ENCODE measurements at places on chromosomes 7 and 10.
A peak's percentile ranks its signal among the peaks of the same experiment; 100 is the strongest.

- no peak for DNase-seq
Observed at GRCh38 chr7:23043441-23043840, 29.5 kb upstream of the HYCC1 start.

DNA sequence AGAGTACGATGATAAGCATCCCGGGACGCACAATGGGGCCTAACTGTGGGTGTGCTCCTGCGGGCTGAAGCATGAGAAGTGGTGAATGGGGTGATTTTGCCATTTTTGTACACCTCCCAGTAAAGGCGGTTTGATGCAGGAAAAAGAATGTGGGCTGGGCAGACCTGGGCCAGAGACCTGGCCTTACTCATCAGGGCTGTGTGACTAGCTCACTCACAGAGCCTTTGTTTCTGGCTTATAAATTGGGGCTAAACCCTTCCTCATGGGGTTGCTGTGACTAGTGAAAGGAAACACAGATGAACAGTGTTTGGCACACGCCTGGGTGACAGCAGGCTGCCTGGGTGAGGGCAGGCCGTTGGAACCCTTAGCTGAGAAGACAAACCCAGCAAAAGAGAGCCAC lies 18.0 kb downstream of the RRP12 start:
- no peak for DNase-seq

- no peak for DNase-seq
Observed at GRCh38 chr7:103593691-103594090, 147.7 kb upstream of the SLC26A5 start.

GRCh38 chr7:12769444-12769843 lies 82.0 kb downstream of the ARL4A start:
- DNase-seq = no peak

- DNase-seq = no peak
Observed at GRCh38 chr10:132951926-132952325, 9.6 kb upstream of the CFAP46 start.

GRCh38 chr7:104929921-104930320 lies 84.1 kb upstream of the KMT2E start:
- no peak for DNase-seq

DNA sequence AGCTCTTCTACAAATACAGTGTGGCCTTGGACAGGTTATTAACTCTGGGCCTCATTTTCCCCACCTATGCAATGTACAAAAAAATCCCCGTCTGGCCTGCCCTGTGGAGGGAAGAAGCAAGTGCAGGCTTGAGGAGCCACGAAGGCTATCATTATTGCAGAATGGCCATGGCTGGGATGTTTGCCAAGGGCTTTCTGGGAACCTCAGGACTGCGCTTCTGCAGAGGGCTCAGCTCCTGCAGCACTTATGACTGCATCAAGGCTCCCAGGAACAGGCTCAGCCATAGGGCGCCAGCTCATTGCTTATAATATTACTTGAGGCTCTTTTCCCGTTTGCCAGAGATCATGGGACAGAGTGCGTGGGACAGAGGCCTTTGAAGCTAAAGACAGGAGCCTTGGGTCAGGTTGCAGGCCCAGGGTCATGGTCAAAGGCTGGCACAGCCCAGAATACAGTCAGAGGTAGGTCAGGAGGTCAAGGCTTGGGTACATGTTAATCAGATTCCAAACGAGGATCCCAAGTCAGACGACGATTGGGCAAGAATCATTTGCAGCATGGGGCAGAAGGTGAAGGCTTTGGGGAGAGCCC lies 20.6 kb upstream of the C10orf105 start:
- DNase-seq = peak; percentile 23

DNA sequence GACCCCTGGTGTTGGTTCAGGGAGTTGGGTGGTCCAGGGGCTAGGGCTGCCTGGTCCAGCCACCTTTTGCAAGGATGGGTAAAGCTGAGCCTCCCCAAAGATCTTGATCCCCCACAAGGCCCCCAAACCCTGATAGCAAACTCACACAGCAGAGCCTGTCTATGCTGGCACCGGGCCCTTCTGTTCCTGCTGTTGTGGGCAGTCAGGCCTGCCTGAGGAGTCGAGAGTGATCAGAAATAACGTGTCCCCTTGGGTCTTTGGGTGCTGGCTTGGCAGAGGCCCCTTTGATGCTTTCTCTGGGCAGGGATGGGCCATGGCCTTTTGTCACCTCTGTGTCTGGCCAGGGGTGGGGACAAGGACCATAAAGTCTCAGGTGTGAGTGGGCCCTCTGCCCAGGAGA lies 715 bp upstream of the MUC12 start:
- DNase-seq = no peak

GRCh38 chr10:4279655-4280054 lies 494.6 kb upstream of the KLF6 start:
- peak; percentile 31 for DNase-seq

- DNase-seq = no peak
Observed at GRCh38 chr10:104038537-104038936, 47.1 kb downstream of the COL17A1 start.

GRCh38 chr10:28400176-28400575 lies 97.3 kb upstream of the MPP7 start:
- no peak for DNase-seq

GRCh38 chr10:4086131-4086898 lies 301.3 kb upstream of the KLF6 start:
- peak; percentile 32 for DNase-seq

- no peak for DNase-seq
Observed at GRCh38 chr7:100544386-100544785, 5.4 kb downstream of the AGFG2 start.

DNA sequence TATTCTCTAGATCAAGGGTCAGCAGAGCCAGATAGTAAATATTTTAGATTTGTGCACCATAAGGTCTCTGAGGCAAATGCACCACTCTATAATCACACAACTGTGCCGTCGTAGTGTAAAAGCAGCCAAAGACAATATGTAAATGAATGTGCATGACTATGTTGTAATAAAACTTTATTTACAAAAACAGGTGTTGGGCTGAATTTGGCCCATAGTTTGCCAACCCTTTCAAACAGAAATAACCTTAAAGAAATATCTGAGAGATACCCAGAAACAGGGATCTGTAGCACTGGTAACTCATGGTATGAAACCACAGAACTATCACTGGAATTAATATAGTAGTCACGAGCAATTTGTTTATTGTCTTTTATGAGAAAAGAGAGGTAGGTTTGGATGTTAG lies 86.0 kb downstream of the ARID5B start:
- DNase-seq = no peak

DNA sequence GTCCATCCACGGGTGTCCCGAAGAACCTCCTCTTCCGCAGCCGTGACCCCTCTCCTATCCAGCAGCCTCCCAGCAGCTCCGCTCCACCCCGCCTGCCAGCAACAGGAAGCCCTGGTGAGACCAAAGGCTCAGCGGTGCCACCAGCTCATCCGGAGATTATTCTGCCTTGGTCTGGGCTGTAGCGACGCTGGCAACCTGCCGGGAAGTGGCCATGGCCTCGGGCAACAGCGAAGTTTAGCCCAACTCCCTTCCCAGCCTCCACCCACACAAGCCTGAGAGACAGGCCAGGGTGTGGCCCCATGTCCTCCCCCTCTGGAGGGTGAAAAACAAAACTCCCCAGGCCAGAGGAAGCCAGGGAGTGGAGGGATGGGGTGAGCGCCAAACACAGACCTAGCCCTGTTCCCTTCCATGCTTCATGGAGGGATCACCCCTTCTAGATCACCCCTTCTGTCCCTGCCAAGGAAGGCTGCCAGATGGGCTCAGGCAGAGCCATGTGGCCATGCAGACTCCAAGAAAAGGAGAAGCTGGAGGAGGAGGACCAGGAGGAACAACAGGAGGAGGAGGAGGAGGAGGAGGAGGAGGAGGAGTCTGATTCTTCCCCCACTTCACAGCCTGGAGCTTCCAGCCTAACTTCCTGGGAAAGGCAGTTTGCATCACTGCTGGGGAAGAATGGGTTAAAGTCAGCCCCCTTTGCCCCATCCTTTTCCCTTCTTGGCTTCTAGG lies 918 bp downstream of the CALHM2 start:
- DNase-seq = peak; percentile 44

GRCh38 chr10:97868134-97868685 lies 18.6 kb downstream of the GOLGA7B start:
- no peak for DNase-seq

GRCh38 chr10:784403-785088 lies 95.1 kb upstream of the DIP2C start:
- peak; percentile 84 for DNase-seq

- no peak for DNase-seq
Observed at GRCh38 chr7:32218154-32218467, 147.9 kb upstream of the PDE1C start.

DNA sequence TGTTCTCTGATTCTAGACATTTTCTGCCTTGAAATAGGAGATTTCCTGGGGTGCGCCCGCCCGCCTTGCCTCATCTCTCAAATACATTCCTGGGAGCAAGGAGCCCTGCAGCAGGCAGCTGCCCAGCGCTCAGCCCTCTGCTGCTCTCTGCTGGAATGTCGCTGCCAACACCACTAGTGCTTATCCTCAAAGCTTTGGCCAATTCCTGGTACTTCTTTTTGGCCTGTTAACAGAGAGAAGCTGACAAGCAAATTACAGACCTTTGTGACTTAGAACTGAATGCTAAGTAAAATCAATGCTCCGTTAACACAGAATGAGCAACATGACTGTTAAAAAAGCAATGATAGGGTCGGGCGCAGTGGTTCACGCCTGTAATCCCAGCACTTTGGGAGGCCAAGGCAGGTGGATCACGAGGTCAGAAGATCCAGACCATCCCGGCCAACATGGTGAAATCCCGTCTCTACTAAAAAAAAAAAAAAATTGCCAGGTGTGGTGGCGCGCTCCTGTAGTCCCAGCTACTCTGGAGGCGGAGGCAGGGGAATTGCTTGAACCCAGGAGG lies 41.9 kb upstream of the SYPL1 start:
- DNase-seq = peak; percentile 77

DNA sequence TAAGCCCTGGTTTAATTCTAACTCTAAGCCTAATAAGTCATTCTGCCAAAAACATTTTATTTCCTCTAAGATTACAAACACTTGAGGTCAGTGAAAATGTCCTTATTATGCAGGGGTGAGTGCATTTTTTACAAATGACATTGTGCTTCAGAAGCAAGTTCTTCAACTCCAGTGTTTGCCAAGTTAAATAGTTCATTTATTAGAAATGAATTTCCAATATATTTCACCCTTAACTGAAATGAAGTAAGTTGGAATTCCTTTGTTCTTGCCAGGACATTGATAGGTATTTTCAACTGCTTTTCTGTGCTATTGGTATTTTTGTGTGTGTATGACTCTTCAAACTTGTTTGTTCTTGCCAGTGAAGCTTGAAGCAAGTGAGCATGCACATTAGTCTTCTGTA lies 89.5 kb upstream of the CCDC6 start:
- no peak for DNase-seq

GRCh38 chr7:65475734-65476319 lies 102.2 kb downstream of the ZNF92 start:
- no peak for DNase-seq

DNA sequence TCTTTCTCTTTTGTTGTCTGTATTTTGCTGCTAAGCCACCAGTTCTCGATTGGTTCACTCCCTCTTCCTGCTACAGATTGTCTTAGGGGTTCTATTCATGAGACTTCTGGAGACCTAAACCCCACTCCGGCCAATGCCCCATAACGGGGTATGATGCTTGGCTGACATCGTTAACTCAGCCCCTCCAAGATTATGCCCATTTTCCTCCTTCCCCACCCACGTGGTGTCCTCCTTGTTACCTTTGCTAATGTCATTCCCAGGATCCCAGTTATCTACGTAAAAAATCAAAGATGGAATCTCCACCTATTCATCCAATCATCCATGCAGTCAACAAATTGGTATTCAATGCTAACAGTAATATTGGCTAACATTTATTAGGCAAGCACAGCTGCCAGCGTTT lies 228.3 kb downstream of the CAMK1D start:
- DNase-seq = no peak

- no peak for DNase-seq
Observed at GRCh38 chr7:108488768-108489538, 32.7 kb upstream of the NRCAM start.

- DNase-seq = no peak
Observed at GRCh38 chr7:141220263-141220880, 146.5 kb downstream of the TMEM178B start.

DNA sequence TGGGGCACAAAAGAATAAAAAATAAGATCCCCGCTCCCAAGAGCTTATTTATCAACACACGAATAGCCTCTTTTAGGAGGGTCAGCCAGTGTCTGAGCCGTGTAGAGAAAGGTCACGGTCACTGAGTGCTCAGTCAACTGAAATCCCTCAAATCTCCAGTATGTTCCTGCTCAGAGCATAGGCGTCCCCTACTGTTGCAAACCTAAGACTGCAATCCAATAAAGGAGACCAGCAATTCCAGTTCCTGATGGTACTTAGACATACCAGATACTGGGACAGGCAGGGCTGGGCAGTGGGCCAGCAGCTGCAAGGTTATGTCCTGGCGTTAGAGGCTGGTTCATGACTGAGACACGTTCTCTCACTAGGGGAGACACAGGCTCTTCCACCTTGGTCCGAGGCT lies 93.6 kb downstream of the CACNB2 start:
- DNase-seq = no peak

- no peak for DNase-seq
Observed at GRCh38 chr7:138584283-138584682, 116.9 kb downstream of the SVOPL start.

- DNase-seq = peak; percentile 34
Observed at GRCh38 chr7:34184466-34184865, 279.1 kb downstream of the BMPER start.

DNA sequence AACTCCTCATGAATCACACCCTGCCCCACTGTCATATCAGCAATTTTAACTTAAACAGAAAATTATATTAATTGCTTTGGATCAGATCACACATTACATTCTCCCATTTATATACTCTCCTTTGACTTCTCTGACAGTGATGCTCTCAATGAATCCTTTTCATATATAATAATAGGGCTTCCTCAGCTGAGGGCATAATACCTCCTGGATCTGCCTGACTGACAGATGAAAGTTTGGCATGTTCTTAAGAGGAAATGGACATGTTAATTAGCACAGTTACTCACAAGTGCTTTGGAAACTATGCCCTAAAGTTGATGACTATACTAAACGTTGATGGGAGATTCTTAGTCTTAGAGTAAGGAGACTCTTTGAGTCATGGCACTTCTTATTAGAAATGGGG lies 478.2 kb upstream of the LRRN3 start:
- DNase-seq = no peak

DNA sequence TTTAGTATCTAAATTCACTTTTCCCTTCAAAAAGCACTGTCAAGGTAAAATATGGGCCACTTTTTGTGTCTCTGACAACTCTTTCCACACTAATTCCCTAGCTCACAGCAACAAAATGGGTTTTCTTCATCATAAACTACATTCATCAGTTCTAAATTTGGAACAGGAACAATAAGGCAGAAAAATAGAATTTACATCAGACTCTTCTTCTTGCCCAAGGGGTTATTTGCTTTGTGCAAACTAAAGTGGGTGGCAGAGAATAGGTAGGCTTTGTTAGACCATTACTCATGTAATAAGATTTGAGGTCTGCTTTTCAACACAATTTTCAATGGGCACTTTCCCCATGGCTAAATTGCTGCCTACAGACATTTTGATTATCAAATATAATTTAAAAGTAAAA lies 17.6 kb upstream of the PPP1R17 start:
- DNase-seq = no peak

Measured in fibroblast of skin of right quadriceps (primary cell).